CD8-positive, alpha-beta memory T cell (primary cell): ENCODE measurements at places on chromosomes 3 and 15.

- no peaks in the 10 kb centered on the region for H3K27me3 ChIP-seq
- H3K4me1 ChIP-seq = no peaks in the 10 kb centered on the region
- no peak for DNase-seq
- H3K36me3 ChIP-seq = no peaks in the 10 kb centered on the region
Observed at GRCh38 chr15:99944131-99944530, 210.9 kb upstream of the LYSMD4 start.

GRCh38 chr3:197289726-197290125, 8.7 kb downstream of the DLG1 start:
- H3K36me3 ChIP-seq = peaks cover 17% of the 10 kb centered on the region
- no peaks in the 10 kb centered on the region for H3K27me3 ChIP-seq
- H3K27ac ChIP-seq = no peak overlapping the region
- peaks cover 16% of the 10 kb centered on the region for H3K4me1 ChIP-seq
- no peak overlapping the region for H3K4me3 ChIP-seq
- DNase-seq = no peak

DNA sequence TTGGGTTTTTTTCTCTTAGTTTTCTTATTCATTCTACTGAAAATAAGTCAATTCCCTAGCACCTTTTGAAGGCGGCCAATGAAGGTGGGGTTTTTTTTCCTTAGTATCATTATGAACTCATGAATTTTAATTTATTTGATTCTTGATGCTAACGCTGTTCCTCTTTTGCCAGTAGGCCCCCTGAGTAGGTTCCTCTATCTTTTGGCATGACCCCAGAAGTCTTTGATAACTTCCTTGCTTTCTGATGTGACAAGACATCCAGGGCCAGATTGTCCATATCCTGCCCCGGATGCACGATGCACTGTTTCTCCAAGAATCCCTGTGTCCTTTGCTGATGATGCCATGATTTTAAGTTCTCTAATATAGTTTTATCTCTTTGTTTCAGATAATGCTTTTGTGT, 20.6 kb downstream of the LRRK1 start:
- H3K27ac ChIP-seq = no peak overlapping the region
- no peaks in the 10 kb centered on the region for H3K36me3 ChIP-seq
- no peak overlapping the region for H3K4me3 ChIP-seq
- no peaks in the 10 kb centered on the region for H3K27me3 ChIP-seq
- H3K4me1 ChIP-seq = no peaks in the 10 kb centered on the region
- no peak for DNase-seq

DNA sequence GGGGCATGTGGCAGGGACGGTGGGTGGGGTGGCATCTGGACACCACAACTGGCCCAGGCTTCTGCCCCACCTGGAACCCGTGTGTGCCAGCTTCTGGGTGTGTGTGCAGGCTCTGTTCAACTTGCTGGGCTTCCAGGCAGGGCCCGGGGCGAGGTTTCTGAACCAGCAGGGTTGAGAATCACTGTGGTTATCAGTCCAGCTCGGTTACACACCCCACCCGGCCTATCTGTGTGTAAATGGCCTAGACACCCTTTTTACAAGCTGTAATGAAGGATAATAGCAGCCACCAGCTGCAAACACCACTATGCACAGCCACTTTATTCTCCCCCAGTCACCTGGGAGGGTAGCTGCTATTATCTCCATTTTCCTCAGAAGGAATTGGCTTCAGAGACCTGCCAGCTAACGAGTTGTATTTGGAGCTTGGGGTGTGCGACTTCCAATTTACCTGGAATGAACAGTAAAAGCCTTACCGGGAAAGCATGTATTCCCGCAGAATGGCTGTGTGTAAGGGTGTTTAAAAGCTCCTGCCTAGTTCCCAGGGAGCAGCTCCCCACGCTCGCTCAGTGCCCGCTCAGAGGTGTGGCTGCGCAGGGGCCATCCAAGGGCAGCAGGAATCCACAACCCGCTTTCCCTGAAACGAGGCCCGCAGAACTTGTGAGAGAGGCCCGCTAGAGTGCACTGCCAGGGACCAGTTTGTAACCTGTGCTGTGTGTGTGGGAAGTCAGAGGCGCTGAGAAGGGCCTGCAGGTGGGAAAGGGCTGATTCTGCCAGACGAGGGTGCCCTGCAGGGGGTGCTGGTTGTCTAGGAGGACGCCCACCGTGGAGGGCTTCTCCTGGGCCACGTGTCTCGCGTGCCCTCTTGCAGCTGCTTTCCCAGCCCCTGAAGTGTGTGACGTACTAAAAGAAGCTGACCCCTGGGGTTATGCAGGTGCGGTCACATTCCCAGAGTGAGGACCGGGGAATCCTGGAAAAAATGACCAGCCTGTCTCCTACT, 83.5 kb downstream of the C3orf70 start:
- H3K27me3 ChIP-seq = no peaks in the 10 kb centered on the region
- DNase-seq = no peak
- H3K27ac ChIP-seq = no peak overlapping the region
- no peak overlapping the region for H3K4me3 ChIP-seq

- no peaks in the 10 kb centered on the region for H3K36me3 ChIP-seq
- H3K4me3 ChIP-seq = no peak overlapping the region
- no peak for DNase-seq
- no peaks in the 10 kb centered on the region for H3K27me3 ChIP-seq
- no peaks in the 10 kb centered on the region for H3K4me1 ChIP-seq
Observed at GRCh38 chr3:183572935-183573334, 17.4 kb upstream of the KLHL6 start.

GRCh38 chr3:21502656-21503055, 248.4 kb downstream of the ZNF385D start:
- H3K27me3 ChIP-seq = no peaks in the 10 kb centered on the region
- no peak overlapping the region for H3K4me3 ChIP-seq
- H3K27ac ChIP-seq = no peak overlapping the region
- no peak for DNase-seq
- H3K4me1 ChIP-seq = no peaks in the 10 kb centered on the region
- no peaks in the 10 kb centered on the region for H3K36me3 ChIP-seq

- no peaks in the 10 kb centered on the region for H3K4me1 ChIP-seq
- H3K27ac ChIP-seq = no peak overlapping the region
- no peaks in the 10 kb centered on the region for H3K36me3 ChIP-seq
- DNase-seq = no peak
Observed at GRCh38 chr3:24023197-24023596, 78.1 kb downstream of the NR1D2 start.

GRCh38 chr3:175737646-175738572, 878.8 kb downstream of the NAALADL2 start:
- no peak overlapping the region for H3K4me3 ChIP-seq
- no peaks in the 10 kb centered on the region for H3K36me3 ChIP-seq
- H3K27me3 ChIP-seq = no peaks in the 10 kb centered on the region
- no peak for DNase-seq

GRCh38 chr3:171813897-171814460, 3.7 kb upstream of the PLD1 start:
- DNase-seq = no peak
- no peak overlapping the region for H3K4me3 ChIP-seq
- peaks cover 8% of the 10 kb centered on the region for H3K27me3 ChIP-seq
- H3K4me1 ChIP-seq = peaks cover 10% of the 10 kb centered on the region

GRCh38 chr3:163468531-163469335, 1609.6 kb downstream of the SI start:
- no peak overlapping the region for H3K4me3 ChIP-seq
- no peak for DNase-seq
- no peak overlapping the region for H3K27ac ChIP-seq
- H3K4me1 ChIP-seq = no peaks in the 10 kb centered on the region

DNA sequence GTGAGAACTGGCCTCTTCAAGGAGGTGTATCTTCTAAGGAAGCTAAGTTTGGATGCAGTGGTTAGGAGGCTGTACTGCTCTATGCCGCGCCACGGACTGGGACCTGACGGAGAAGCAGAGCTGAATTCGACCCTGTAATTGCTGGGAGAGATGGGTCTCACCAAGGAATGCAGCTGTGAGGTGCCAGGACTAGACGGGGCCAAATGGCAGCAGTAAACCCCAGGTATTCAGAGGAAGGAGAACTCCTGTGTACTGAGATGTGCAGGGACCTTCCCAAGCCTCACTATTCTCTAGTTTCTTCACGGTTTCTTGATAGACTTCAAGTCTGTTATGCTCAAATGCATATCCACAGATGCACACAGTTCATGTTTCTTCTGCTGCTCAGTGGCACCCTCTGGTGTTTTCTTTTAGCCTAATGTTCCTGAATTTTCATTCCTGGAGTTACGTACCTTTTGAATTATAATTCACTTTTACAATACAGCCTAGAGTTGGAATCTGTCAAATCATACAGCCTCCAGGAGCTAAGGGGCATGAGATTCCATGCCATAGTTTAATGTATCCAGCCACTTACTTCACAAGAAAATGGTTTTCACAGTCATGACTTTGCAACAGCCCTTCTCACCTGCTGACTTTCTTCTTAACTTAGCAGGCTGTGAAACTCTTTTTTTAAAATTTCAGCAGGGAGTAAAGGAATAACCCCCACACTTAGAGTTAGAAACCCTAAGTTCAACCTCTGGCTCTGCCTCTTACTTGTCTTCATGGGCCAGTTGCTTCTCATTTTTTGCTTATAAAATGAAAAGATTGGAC, 61.8 kb downstream of the GLDN start:
- no peaks in the 10 kb centered on the region for H3K4me1 ChIP-seq
- no peak overlapping the region for H3K4me3 ChIP-seq
- DNase-seq = no peak
- no peaks in the 10 kb centered on the region for H3K36me3 ChIP-seq

DNA sequence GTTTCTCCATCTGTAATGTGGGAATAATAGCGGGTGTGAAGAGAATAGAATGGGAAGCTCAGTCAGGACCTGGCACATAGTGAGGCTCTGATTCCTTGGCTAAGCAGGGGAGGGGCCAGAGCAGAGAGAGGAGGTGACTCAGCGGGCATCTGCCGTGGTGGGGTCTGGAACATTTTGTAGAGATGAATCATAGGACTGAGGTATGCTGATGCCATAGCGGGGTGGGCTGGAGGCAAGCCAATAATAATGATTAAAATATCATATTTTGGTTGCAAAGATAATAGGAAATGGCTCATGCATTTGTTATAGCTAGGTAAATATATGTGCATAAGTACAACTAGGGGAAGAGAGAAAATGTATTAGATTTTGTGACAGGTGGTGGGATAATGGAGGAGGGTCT, 11.2 kb downstream of the TGM4 start:
- no peak overlapping the region for H3K27ac ChIP-seq
- H3K4me1 ChIP-seq = no peaks in the 10 kb centered on the region
- DNase-seq = no peak
- no peak overlapping the region for H3K4me3 ChIP-seq
- H3K27me3 ChIP-seq = peaks cover 4% of the 10 kb centered on the region

- no peak overlapping the region for H3K27ac ChIP-seq
- DNase-seq = no peak
- H3K36me3 ChIP-seq = no peaks in the 10 kb centered on the region
- peaks cover 10% of the 10 kb centered on the region for H3K4me1 ChIP-seq
Observed at GRCh38 chr3:43455233-43455632, 166.6 kb downstream of the ANO10 start.

DNA sequence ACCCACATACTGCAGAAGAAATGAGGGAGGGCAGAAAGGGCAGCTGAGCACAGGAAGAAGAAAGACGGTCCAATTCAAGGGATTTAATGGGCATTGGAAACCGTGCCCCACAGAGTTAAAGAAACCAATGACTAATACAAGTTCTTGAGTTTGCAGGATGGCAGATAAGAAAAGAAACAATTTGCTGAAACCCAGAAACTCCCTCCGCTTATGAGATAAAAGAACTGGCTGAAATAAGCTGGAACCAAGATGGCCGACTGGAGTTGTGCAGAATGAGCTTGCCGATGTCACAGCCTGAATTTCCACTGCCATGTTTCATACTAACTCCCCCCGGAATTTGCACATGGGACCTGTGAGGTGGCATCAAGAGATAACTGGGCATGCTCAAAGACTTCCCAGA, 47.1 kb downstream of the SCAP start:
- no peaks in the 10 kb centered on the region for H3K4me1 ChIP-seq
- H3K36me3 ChIP-seq = peaks cover 47% of the 10 kb centered on the region
- H3K27ac ChIP-seq = no peak overlapping the region
- no peak for DNase-seq

- H3K4me1 ChIP-seq = no peaks in the 10 kb centered on the region
- no peaks in the 10 kb centered on the region for H3K36me3 ChIP-seq
- no peak for DNase-seq
- H3K4me3 ChIP-seq = no peak overlapping the region
- no peak overlapping the region for H3K27ac ChIP-seq
Observed at GRCh38 chr3:143601723-143602484, 246.4 kb downstream of the SLC9A9 start.

GRCh38 chr15:85874236-85874635, 79.5 kb upstream of the KLHL25 start:
- DNase-seq = no peak
- H3K27me3 ChIP-seq = no peaks in the 10 kb centered on the region
- H3K4me3 ChIP-seq = no peak overlapping the region
- H3K4me1 ChIP-seq = no peaks in the 10 kb centered on the region

DNA sequence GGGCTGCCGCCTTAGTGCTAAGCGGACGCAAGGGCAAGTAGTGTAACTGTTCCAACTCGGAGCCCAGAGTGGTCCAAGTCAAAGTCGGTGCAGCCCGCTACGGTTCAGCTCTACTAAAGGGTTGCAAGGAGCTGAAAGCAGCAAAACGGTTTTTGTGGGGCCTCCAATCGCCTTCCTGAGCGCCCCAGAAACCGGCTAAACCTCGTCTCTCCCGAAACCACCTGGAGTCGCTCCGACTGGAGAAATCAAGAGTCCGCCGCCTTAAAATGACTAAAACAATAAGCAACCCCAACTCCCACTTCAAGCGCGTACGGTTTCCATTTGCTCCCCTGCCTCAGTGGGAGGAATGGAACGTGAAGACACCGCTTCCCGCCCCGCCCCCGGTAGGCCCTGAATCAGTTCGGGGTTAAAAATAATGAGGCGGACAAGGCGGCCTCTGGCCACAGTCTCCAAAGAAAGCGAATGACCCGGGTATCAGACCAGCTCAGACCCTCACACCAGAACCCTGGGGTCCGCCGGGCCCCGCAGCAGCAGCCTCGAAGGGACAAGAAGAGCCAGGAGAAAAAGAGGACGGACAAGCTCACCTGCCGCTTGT, 401 bp downstream of the SEC11A start:
- H3K27ac ChIP-seq = peak overlapping the region; percentile 94
- H3K36me3 ChIP-seq = no peaks in the 10 kb centered on the region
- peaks cover 38% of the 10 kb centered on the region for H3K4me1 ChIP-seq
- no peaks in the 10 kb centered on the region for H3K27me3 ChIP-seq
- no peak for DNase-seq

- no peaks in the 10 kb centered on the region for H3K4me1 ChIP-seq
- no peak overlapping the region for H3K27ac ChIP-seq
- no peaks in the 10 kb centered on the region for H3K27me3 ChIP-seq
Observed at GRCh38 chr3:139378587-139379241, 10.7 kb downstream of the COPB2 start.

- DNase-seq = no peak
- H3K4me3 ChIP-seq = no peak overlapping the region
- H3K27ac ChIP-seq = no peak overlapping the region
- H3K4me1 ChIP-seq = peaks cover 11% of the 10 kb centered on the region
- H3K36me3 ChIP-seq = no peaks in the 10 kb centered on the region
Observed at GRCh38 chr3:130529486-130530215, 12.7 kb downstream of the COL6A6 start.

DNA sequence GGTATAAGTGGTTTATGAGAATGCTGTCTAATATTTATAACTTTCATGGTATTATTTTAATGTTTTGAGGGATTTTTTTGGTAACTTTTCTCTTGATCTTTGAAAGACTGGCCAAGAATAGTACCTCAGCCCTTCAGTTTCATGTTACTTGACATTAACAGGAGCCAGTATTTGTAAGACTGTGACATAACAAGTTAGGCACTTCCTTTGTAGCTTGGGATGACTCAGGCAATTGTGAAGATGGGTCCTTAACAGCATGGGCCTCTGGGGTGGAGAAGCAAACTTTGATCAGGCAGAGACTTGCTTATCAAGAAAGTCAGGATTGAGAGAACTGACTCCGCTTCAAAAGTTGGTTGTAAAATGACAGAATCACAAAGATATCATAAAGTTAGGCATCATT, 9.5 kb downstream of the LRRC49 start:
- no peak overlapping the region for H3K27ac ChIP-seq
- DNase-seq = no peak
- H3K27me3 ChIP-seq = no peaks in the 10 kb centered on the region
- no peaks in the 10 kb centered on the region for H3K36me3 ChIP-seq
- no peaks in the 10 kb centered on the region for H3K4me1 ChIP-seq
- H3K4me3 ChIP-seq = no peak overlapping the region
